ENCODE measurements at places on chromosomes 2 and 18. TPM values are rescaled to one million over a fixed set of nuclear protein-coding genes. Genes with fewer than 3 reads are reported as not detected.
A peak's percentile ranks its signal among the peaks of the same experiment; 100 is the strongest.

GRCh38 chr18:76985156-76985950 is 147.2 kb downstream of the MBP start:
- no peak overlapping the region for H3K27ac ChIP-seq
- no peak overlapping the region for H3K4me3 ChIP-seq
- no peaks in the 10 kb centered on the region for H3K36me3 ChIP-seq
- H3K4me1 ChIP-seq = no peaks in the 10 kb centered on the region

Gene DNAH6
- 0.49 TPM for total RNA-seq

Gene ILKAP
- 31.8 TPM for total RNA-seq

GRCh38 chr2:11123856-11124759 is 31.2 kb upstream of the SLC66A3 start:
- DNase-seq = peak; percentile 86
- H3K4me1 ChIP-seq = peaks cover 14% of the 10 kb centered on the region
- H3K27ac ChIP-seq = no peak overlapping the region
- H3K36me3 ChIP-seq = no peaks in the 10 kb centered on the region

- H3K27me3 ChIP-seq = no peaks in the 10 kb centered on the region
- H3K27ac ChIP-seq = no peak overlapping the region
- H3K4me3 ChIP-seq = no peak overlapping the region
These were observed 16.7 kb upstream of the GTF2A1L start for GRCh38 chr2:48600917-48601316.

Gene PPIL3
- total RNA-seq = 26.5 TPM

DNA sequence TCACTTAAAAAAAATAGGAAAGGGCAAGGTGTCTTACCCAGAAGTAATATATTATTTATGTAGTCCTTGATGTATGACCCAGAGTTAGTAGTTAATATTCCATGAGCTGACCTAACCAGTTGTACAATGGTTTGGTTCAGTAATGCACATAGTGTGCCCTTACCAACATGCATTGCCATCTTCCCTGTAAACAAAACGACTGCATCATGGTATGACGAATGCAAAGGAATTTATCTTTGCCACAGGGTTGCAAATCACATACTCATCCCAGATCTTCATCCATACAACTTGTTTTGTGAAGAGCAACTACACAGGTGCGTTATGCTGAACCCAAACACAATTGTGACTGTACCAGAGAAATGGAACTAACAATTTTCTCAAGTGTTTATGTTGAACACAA is 68.9 kb upstream of the ZSWIM2 start:
- no peaks in the 10 kb centered on the region for H3K36me3 ChIP-seq
- no peaks in the 10 kb centered on the region for H3K27me3 ChIP-seq
- H3K4me1 ChIP-seq = no peaks in the 10 kb centered on the region

- peak; percentile 44 for DNase-seq
- H3K4me1 ChIP-seq = peaks cover 23% of the 10 kb centered on the region
- H3K27ac ChIP-seq = peak overlapping the region; percentile 91
- peaks cover 6% of the 10 kb centered on the region for H3K36me3 ChIP-seq
- no peaks in the 10 kb centered on the region for H3K27me3 ChIP-seq
- H3K4me3 ChIP-seq = peak overlapping the region; percentile 96
These were observed 848 bp downstream of the TMSB10 start for GRCh38 chr2:84906108-84906899.

DNA sequence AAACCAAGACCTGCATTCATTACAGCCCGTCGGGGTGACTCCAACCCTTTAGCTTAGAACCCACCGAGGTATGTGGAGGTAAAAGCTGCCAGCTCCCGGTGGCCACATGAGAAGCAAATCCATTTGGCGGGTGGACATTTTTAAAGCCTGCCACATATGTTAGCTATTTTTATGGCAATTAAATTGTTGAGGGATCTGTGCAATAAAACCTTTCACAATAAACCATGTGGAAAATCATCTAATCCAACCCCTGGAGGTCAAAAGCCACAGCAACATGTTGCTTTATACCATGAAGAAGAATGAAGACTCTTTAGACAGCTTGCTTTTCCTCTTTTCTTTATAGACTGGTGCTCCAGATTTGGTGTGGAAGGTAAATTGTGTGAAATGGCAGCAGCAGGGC is 176.3 kb downstream of the AGPS start:
- no peak for DNase-seq
- H3K27ac ChIP-seq = no peak overlapping the region
- no peak overlapping the region for H3K4me3 ChIP-seq

DNA sequence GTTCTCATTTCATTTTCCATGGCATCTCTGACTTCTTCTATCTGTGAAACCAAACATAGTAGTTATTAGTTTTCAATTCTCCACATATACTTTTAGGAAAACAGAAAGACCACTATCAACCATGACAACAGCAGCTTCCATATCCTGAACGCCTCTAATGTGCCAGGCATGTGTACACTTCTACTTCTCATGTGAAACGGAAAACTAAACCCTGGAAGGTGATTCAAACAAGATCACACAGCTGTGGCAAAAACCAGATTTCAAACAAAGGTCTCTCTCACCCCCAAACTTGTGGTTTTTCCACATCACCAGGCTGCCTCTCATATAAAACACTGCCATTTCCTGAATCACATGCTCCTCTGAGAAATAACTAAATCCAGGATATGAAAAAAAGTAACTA is 41.8 kb downstream of the PTCD3 start:
- no peak for DNase-seq
- H3K4me3 ChIP-seq = no peak overlapping the region
- H3K27me3 ChIP-seq = no peaks in the 10 kb centered on the region
- H3K36me3 ChIP-seq = peaks cover 90% of the 10 kb centered on the region
- no peaks in the 10 kb centered on the region for H3K4me1 ChIP-seq

DNA sequence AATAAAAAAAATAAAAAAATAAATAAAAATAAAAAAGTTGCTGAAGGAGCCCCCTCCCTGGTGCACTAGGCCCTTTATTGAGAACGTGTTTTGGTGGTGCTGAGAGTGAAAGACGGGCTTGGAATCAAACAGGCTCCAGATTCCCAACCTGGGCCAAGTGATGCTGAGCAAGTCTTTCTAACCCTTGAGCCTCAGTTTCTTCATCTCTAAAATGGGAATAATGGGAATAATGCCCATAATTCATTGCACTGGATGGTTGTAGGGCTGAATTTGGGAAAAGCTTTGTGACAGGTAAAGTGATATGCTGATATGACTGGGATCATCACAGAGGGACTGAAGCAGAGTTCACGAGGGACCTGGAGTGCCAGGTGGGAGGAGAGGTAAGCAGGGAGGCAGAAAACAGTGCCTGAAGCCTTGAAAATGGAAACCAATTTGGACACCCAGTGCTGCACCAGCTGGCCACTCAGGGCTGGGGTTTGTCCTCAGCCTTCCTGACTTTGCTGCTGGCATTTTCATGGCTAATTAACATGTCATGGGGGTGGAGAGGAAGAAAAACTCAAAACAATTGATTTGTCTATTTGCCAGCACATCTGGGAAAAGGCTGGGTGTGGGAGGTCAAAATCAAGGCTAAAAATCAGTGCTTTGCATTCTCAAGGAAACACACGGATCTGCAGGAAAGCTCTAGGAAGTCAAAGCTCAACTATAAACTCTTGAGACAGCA is 241.3 kb downstream of the LOXHD1 start:
- H3K4me3 ChIP-seq = no peak overlapping the region
- H3K27me3 ChIP-seq = peaks cover 16% of the 10 kb centered on the region
- no peak overlapping the region for H3K27ac ChIP-seq
- no peak for DNase-seq

- H3K27me3 ChIP-seq = peaks cover 71% of the 10 kb centered on the region
- H3K4me1 ChIP-seq = no peaks in the 10 kb centered on the region
- no peaks in the 10 kb centered on the region for H3K36me3 ChIP-seq
- H3K27ac ChIP-seq = no peak overlapping the region
- DNase-seq = no peak
These were observed 40.1 kb downstream of the RHOB start for GRCh38 chr2:20487030-20487391.

GRCh38 chr2:39538718-39539117 is 101.6 kb upstream of the MAP4K3 start:
- H3K4me3 ChIP-seq = no peak overlapping the region
- no peaks in the 10 kb centered on the region for H3K36me3 ChIP-seq
- no peaks in the 10 kb centered on the region for H3K4me1 ChIP-seq
- no peak overlapping the region for H3K27ac ChIP-seq
- H3K27me3 ChIP-seq = no peaks in the 10 kb centered on the region

DNA sequence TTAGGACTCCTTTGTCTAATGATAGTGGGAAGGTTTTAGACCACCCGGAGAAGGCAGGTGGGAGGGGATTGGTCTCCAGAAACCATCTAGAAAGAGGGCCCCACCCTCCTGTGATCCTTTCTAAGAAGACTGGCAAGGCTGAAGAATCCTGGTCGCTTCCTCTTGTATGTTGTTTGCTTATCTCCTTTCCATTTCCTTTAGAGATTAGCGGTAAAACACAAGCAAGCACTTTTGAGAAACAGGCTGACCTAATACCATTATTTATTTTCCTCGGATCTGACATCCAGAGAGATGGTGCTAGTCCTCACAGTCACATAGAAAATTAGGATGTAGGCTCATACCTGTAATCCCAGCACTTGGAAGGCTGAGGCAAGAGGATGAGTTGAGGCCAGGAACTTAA is 45.2 kb upstream of the SPRED2 start:
- no peak for DNase-seq
- no peaks in the 10 kb centered on the region for H3K27me3 ChIP-seq
- peaks cover 10% of the 10 kb centered on the region for H3K4me1 ChIP-seq
- H3K4me3 ChIP-seq = no peak overlapping the region

- no peaks in the 10 kb centered on the region for H3K27me3 ChIP-seq
- peaks cover 8% of the 10 kb centered on the region for H3K4me1 ChIP-seq
- no peak overlapping the region for H3K4me3 ChIP-seq
These were observed 192.0 kb upstream of the ZEB2 start for GRCh38 chr2:144711630-144712549.

Gene ANKRD30BL
- total RNA-seq = not detected

Data from K562 (cell line).